IMR-90 (cell line): ENCODE measurements at places on chromosomes 7 and 10. TPM values are rescaled to one million over a fixed set of nuclear protein-coding genes. Genes with fewer than 3 reads are reported as not detected.
A peak's percentile ranks its signal among the peaks of the same experiment; 100 is the strongest.

KCP gene
- total RNA-seq = not detected in 2 replicates

KLF14 gene
- total RNA-seq = not detected in 2 replicates

ECHS1 gene
- 60.8 and 71.1 TPM in 2 replicates for total RNA-seq

LIPF gene
- not detected in 2 replicates for total RNA-seq

PTPRN2 gene
- under 0.01 TPM in 1 of 2 replicates, not detected in the other for total RNA-seq

TRIM56 gene
- total RNA-seq = 3.9 and 4.4 TPM in 2 replicates

NACAD gene
- total RNA-seq = 0.54 and 0.56 TPM in 2 replicates

SUN3 gene
- total RNA-seq = not detected in 2 replicates

ANKRD61 gene
- under 0.01 and 0.36 TPM in 2 replicates for total RNA-seq

CRPPA gene
- total RNA-seq = 1.3 and 2.5 TPM in 2 replicates

OR6B1 gene
- not detected in 2 replicates for total RNA-seq

MOGAT3 gene
- total RNA-seq = not detected in 2 replicates

GRCh38 chr7:73701357-73701995, 18.0 kb downstream of the STX1A start:
- DNase-seq = peak; percentile 33

GRCh38 chr7:99440195-99440594, 1.5 kb downstream of the CPSF4 start:
- peak; percentile 18 for DNase-seq

DNA sequence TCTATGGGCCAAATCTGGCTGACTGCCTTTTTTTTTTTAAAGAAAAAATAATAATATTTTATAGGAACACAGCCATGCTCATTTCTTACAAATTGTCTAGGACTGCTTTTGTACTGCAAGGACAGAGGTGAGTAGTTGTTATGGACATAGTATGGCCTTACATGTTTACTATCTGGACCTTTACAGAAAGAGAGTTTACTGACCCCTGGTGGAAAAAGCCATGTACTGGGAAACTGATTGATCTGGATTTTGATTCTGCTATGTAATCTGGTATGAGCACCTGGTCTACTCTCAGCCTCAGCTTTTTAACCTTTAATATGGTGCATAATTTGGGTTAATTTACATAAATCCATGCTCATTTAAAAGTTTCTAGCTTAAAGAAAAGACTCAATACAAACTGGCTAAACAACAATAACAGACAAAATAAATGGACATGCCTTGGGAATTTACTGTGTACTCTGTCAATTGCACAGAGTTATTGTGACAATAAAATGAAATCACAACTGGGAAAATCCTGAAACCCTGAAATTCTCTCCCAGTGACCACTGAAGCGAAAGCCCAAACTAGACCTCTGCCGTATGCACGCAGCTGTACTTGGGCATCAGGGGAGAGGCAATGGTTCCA, 260.7 kb downstream of the BMPER start:
- DNase-seq = peak; percentile 60

DNA sequence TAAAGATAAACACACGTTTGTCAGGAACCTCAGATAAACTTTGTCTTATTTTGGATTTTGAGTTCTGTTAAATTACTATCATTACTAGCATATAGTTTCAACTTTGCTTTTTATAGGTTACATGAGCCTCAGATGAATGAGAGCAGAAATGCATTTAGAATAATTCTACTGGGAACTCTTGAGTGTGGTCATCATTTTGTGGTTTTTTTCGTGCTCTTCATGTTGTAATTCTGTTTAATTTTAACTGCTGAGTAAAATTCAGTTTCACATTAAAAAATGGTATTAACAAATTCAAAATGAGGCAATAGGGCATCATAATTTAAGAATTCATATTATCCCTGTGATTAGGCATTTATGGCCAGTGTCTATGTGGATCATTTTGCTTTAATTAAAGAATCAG, 72.9 kb downstream of the GNAI1 start:
- DNase-seq = no peak

DNA sequence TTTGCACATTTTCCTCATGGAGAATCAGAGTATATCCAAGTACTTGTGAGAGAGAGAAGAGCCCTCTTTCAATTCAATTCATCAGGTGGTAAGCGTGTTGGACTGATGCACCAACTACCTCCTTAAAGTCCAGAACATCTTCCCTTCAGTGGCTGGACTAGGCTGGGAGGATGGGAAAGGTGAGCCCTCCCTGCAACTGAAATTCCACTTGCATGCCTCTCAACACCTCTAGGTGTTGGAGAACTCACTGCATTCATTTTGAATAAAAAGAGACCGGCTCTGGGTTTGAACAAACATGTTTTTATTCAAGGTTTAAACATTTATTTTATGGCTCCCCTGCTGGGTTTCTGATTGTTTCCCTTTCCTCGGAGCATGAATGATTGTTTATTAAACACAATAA, 573.5 kb downstream of the CCSER2 start:
- no peak for DNase-seq

- DNase-seq = no peak
Observed at GRCh38 chr7:155625557-155625956, 18.9 kb upstream of the RBM33 start.

- DNase-seq = peak; percentile 5
Observed at GRCh38 chr7:115707258-115708012, 323.1 kb downstream of the TFEC start.

DNA sequence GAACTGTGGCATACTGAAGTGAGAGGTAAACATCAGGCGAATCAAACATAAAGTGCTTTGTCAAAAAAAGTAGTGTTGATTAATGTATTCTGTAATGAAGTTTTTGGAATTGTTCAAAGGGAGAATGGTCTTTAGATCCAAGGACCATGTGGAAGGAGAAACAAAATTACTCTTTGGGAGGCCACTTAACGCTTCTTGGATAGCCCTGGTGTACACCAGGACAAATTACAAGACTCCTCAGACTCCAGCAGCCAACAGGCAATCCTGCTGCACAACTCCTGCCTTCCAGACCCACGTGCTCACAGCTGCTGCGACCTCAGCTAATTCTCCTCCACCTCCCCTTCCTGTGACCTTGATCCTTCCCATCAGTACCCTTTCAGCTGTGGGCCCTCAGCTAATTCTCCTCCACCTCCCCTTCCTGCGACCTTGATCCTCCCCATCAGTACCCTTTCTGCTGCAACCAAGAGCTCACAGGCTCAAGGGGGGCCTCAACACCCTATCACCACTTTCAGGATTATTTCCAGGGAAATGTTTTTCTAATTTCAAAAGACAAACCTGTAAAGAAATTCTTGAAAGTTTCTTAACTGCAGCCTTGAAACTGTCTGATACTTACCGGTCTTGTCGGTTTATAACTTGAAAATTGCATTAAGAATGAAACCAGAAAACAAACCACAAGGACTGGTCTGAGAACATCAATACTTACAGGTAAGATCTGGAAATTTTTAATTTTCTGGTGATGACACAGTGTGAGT, 29.7 kb upstream of the DDC start:
- DNase-seq = no peak

GRCh38 chr10:107653832-107654287, 489.4 kb upstream of the SORCS1 start:
- peak; percentile 5 for DNase-seq

DNA sequence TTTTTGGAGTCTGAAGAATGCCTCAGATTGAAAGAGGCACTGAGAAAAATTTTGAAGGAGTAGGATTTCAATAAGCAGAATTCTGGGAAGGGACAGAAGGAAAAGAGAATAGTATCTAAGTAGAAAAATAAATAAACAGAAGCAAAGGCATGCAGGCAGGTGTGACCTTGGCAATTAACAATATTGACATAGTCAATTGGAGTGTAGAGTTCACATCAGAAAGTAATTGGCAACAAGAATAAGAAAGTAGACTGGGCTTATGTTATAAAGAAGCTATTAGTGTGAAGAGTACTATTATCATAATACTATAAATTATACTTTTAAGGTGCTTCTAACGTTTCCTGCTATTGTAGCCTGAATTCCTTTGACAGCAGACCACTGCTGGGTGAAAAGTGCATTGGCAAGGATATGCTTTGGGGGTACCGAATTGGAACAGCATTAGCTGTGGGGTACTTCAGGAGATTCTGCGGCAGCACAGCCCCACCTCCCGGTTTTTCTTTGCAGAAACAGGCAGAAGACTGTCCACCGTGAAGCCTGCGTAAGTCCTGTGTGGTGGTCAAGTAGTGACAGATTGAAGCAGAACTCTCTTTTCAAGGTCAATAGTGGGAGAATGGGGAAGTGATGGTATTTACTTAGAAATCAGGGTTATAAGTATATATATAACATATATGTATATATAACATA, 357.0 kb downstream of the THSD7A start:
- no peak for DNase-seq

- DNase-seq = peak; percentile 33
Observed at GRCh38 chr7:44194069-44194468, 4.8 kb upstream of the GCK start.

GRCh38 chr7:128697302-128697905, 25.3 kb downstream of the GARIN1A start:
- peak; percentile 44 for DNase-seq

DNA sequence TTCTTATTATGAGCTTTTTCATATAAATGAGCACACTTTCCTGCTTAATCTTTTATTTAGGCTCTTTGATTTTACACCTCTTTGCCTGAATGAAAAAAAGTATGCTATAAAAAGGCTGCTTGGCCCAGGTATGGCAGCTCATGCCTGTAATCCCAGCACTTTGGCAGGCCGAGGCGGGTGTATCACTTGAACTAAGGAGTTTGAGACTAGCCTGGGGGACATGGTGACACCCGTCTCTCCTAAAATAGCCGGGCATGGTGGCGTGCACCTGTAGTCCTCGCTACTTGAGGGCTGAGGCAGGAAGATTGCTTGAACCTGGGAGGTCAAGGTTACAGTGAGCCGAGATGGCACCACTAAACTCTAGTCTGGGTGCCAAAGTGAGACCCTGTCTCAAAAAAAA, 72.9 kb downstream of the DOCK4 start:
- no peak for DNase-seq

DNA sequence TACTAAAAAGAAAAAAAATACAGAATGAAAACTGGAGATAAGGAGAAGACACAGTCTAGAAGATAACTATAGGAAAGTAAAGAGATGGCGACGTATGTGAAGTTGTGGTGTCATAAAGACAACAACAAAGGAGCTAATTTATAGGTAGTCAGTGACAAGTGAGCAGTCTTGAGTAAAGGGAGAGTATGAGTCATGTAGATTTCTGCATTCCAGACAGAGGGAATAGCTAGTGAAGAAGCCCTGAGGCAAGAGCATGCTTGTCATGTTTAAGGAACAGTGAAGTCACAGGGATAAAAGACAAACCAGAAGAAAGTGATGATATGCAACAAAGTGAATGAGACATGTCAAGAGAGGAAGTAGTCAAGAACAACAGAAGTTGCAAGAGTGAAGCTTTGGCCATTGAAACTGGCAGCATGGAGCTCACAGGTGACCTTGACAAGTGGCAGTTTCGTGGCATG, 2.3 kb upstream of the MIOS start:
- peak; percentile 76 for DNase-seq

- DNase-seq = no peak
Observed at GRCh38 chr7:51647931-51648351, 331.3 kb upstream of the COBL start.

DNA sequence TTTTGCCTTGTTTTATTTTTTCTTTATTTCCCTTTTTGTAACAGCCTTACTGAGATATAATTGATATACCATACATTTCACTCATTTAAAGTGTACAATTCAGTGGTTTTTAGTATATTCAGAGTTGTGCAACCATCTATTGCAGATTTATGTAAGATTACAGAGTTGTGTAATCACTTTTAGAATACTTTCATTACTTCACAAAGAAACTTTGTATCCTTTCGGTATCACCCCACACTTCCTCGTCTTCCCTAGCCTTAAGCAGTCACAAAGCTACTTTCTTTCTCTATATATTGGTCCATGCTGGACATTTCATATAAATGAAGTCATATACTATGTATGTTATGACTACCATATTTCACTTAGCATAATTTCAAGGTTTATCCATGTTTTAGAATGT, 74.6 kb downstream of the ATRNL1 start:
- DNase-seq = no peak

GRCh38 chr10:1199897-1200721, 143.9 kb downstream of the WDR37 start:
- no peak for DNase-seq

GRCh38 chr7:36898186-36898585, 173.9 kb upstream of the AOAH start:
- DNase-seq = no peak

GRCh38 chr10:89419548-89419947, 5.2 kb downstream of the IFIT5 start:
- peak; percentile 31 for DNase-seq

DNA sequence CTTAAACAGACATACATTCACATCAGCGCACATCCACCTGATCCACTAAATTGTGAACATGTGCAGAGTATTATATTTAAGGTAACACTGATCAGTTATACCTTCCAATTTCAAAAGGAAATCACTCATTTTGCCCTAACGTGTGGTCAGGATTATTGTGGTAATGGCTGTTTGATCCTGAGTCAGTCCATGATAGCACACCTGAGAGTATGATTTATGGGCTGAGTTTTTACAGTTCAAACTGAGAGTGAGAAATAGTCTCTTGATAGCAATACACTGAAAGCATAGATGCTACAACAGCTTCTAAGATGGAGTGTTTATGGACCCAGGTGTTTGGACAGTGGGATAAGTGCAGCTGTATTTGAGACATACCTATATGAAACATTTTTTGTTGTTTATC, 96.7 kb downstream of the KIF20B start:
- DNase-seq = no peak

- DNase-seq = no peak
Observed at GRCh38 chr7:69199041-69199440, 399.2 kb upstream of the AUTS2 start.

DNA sequence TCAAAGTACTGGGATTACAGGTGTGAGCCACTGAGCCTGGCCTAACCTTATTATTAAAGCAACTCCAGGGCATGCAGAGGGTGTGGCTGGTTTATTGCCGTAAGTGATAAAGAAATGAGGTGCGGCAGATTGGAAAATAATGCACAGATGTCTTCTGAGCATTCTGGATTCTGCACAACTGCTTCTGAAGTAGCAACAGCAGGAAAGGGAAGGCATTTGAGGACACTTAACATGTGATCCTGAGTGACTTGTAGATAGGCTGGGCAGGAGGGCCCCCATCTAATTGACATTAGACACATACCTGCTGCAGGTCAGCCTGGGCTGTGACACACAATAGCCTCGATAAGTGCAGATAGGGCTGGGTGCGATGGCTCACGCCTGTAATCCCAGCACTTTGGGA, 5.6 kb downstream of the RHBDD2 start:
- no peak for DNase-seq

DNA sequence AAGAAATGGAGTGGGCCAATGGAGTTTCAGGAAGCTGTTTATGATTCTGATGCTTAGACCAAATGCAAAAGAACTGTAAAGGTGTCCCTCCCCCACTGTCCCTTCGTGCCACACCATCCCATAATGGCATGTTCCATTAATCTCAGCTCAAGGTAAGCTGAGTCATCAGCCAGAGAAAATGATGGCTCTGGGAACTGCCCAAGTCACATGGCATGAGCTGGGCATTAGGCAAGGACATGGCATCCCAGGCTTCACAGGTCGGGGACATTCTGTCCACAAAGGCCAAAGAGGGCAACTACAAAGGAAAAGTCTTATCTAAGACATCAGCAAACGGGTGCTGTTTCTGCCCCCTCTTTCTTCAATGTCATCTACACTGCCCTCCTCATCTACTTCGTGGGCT, 44.9 kb downstream of the DLG5 start:
- DNase-seq = no peak
